ENCODE measurements at places on chromosomes 12 and 14. TPM values are rescaled to one million over a fixed set of nuclear protein-coding genes. Genes with fewer than 3 reads are reported as not detected.

DNA sequence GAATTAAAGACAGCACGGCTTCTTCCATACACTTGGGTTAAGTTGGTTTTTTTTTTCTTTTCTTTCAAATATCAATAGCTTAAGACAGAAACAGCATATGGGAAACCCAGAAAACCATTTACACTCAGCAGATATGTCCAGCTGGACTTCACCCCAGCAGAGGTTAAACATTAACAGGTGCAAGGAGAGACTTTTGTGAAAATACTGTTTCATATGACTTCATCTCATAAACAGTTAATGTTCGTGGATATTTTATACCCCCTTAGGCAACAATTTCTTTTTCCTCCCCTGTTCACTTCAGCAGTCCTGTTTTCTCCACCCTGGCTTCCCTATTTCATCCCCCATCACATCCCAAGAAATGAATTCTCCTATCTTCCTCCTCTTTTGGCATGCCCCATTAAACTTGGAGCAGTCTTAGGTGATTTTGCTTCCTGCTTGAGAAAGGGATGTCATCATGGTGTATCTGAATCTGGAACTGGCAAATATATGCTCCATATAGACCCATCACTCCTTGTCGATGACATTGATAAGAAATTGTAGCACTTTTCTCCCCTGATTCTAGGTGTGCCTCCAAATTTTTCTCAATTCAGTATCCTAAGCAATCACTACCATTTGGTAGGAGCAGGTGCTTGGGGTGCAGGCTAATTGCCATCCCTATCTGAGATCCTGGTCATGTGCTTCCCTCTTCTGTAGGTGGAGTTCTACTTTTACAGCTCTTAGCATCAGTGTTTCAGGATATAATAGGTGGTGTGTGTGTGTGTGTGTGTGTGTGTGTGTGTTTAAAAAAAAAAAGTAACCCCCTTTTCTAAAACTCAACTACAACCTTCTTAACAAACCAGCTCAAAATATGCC lies 67.9 kb downstream of the BMP4 start:
- DNase-seq = no peak

GRCh38 chr14:81199084-81199483 lies 21.7 kb downstream of the GTF2A1 start:
- DNase-seq = no peak

DNA sequence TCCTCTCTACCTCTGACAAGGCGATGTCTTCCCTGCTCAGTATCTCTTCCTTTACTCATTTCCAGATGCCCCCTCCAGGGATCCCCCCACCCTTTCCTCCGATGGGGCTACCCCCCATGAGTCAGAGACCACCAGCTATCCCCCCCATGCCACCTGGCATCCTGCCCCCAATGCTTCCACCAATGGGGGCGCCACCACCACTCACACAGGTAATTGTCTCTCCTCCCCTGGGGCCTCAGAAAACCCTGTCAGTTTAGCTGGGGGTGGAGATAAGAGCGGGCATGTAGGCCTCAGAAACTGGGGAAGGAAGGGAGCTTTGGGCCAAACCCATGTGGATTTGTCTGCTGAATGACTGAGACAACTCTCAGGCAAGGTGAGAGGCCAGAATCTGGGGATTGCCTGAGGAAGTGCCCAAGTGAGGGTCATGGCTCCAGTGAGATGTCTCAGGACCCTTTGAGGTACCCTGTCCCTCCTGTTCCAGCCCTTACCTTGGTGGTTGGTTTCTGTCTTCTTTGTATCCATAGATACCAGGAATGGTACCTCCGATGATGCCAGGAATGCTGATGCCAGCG lies 8.1 kb downstream of the PRPF40B start:
- peak; percentile 23 for DNase-seq

- no peak for DNase-seq
Measured at GRCh38 chr12:84554199-84554723, 358.3 kb downstream of the SLC6A15 start.

The NIN gene
- total RNA-seq = 17.4 TPM

DNA sequence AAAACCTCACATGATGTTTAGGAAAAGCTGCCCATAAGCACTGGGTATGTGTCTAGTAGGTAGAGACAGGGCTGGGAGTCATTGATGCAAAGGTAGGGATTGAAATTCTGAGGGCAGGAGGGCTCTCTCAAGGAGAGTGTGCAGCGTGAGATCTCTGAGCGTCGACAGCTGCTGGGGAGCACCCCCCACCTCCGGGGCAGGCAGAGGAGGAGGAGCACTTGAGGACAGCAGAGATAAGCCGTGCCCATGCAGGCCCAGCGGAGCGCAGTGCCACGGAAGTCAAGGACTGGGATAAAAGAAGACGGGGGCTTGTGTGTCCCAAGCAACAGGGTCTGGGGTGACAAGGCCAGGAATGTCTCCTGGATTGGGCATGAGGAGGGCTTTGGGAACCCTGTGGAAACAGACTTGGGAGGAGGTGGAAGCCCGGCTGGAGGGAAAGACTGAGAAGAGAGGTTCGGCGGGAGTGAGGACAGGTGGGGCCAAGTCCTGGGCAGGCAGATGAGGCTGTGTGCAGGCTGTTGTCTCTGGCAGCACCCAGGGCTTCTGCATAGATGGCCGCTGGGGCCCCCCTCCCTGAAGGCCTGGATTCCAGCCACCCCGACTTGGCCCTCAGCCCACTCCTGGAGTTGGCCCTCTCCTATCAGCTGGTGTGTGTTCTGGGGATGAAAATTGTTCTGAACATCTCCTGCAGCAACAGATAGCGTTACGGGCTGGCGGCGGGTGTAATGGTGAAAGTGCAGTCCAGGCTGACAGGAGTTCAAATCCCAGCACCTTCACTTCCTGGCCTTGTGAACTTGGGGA lies 1.9 kb downstream of the CACNA2D4 start:
- DNase-seq = no peak

DNA sequence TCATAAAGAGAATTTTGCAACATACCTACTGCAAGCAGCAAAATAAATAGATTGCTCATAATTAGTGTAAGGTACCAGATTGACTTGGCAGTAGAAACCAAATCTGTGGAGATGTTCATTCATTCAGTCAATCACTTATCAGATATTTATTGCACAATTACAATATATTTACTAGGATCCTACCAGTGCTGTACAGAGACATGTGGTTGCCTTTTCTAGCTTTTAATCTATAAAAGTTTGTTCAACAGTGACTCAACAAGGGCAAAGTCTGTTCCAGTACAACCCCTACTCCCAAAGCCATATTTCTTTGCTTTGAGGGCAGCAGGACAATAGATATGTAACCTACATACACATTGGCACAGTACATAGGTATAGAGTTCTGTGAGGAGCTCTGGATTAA lies 27.3 kb downstream of the ABCD2 start:
- no peak for DNase-seq

GRCh38 chr12:2636741-2637340 lies 157.9 kb upstream of the FKBP4 start:
- no peak for DNase-seq

- DNase-seq = peak; percentile 88
Measured at GRCh38 chr12:48980389-48980952, 2.3 kb downstream of the WNT1 start.

The WBP11 gene
- 57.1 TPM for total RNA-seq

GRCh38 chr14:61563880-61564617 lies 131.3 kb upstream of the HIF1A start:
- no peak for DNase-seq

GRCh38 chr14:60632777-60633176 lies 16.5 kb downstream of the SIX1 start:
- DNase-seq = no peak

The INHBE gene
- total RNA-seq = 29.0 TPM

GRCh38 chr14:92584220-92584619 lies 70.6 kb downstream of the RIN3 start:
- DNase-seq = no peak

The OLR1 gene
- not detected for total RNA-seq

The KRT83 gene
- not detected for total RNA-seq

All from GM23338 (cell line).